Muscle of leg (tissue), 16 donors: ENCODE measurements at places on chromosomes 3 and 15. TPM values are rescaled to one million over a fixed set of nuclear protein-coding genes. Genes with fewer than 3 reads are reported as not detected.

PIK3R4 gene
- polyA plus RNA-seq: 29.7 TPM

SKOR1 gene
- 0.32 TPM for polyA plus RNA-seq

LRTM1 gene
- polyA plus RNA-seq: 76.3 TPM

RAB6B gene
- polyA plus RNA-seq: 10.8 TPM

MED12L gene
- 7.9 TPM for polyA plus RNA-seq

CCR8 gene
- polyA plus RNA-seq: 0.10 TPM

FOXB1 gene
- not detected for polyA plus RNA-seq
